ENCODE measurements at places on chromosomes 1 and 21.

GRCh38 chr1:83964153-83964552, 34.8 kb downstream of the TTLL7 start:
- DNase-seq, result no peak

DNA sequence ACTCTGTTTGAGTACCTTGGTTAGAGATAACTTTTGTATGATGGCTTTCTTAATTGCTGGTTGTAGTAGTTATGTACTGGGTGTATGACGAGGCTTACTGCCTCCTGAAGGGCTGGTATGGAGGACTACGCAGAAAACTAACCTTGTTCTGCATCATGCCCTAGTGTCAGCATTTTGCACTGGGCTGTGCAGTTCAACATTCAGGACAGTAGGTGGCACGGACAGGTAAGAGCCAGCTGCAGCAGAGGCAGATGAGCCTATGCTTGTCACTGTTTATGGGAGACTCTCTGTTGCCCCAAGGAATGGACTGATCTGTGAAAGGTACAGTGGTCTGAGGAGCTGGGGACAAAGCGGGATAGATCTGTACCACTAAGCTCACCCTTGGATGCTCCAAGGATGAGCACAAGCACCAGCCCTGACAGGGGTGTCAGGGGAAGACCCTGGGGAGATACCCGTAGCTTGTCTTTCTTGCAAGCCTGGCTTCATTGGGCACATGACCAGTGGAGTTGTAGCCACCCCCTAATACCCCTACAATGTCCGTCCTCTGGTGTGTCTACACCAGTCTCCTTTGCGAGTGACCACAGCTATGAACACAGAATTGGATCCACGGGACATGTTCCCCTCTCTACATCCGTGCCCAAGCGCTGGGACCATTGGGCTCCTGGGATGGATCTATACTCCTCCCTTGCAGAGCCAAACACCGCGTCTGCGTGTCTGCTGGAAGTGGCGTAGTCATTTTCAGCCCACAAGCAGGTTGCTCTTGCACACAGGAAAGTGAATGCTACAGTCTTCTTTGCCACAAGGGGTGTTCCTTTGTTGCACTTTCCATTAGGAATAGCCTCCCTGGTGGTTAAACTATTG, 51.1 kb upstream of the CFHR3 start:
- peak; percentile 75 for DNase-seq

DNA sequence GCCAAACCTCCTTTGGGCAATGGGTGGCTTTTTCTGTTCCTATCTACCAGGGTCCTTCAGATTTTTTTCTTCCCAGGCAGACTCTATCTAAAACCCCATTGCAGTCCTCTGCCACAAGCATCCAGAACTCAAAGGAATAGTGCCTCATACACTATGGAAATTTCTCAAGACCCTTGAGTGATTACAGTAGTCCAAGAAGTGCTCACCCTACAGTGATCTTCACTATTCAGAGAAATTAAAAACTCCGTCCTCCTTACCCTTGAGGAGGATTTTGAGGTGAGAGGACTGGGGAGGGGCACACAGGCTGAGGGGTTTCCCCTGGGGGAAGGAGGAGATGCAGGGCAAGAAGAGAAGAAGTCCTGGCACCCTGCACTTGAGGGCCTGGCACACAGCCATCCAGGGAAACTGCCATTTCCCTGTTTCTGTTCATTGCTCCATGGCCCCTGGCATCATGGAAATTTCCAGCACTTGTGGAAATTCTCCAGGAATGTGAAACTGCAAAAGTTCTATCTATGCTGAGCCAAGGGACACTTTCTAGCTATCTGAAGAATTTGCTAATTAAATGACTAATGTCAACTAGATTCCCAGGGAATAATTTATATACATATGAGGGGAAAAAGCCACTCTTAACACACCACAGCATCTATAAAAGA, 102.5 kb upstream of the ATP1B1 start:
- no peak for DNase-seq

GRCh38 chr21:17784604-17785402, 34.4 kb downstream of the C21orf91 start:
- DNase-seq, result no peak

- peak; percentile 13 for DNase-seq
Observed at GRCh38 chr1:203656796-203657747, 30.4 kb downstream of the ATP2B4 start.

DNA sequence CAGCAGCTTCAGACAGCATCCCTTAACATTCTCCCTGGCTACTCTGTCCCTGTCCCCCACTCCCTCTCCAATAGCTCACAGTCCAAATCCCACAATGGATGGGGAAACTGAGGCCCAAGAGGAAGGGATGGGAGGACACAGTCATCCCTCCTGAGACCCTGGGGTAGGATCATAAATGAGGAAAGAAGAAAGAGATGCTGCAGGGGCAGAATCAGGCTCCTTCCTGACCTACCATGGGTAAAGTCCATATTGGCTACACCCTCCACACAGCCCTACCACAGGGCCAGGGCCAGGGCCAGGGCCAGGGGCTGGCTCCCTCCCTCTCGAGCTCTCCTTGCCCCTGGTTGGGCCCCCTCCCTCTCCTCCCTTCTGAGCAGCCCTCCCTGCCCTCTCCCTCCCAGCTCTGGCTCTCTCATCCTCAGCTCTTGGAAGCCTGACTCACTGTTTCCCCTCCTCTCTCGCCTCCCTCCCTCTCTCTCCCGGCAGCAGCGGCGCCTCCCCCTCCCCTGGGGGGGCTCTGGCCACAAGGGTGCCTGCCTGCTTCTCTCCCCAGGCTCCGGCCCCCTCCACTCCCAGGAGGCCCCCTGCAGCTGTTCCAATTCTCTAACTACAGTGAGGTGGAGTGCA, 4.9 kb downstream of the AHDC1 start:
- DNase-seq, result peak; percentile 90

GRCh38 chr1:167650269-167651160, 20.5 kb downstream of the RCSD1 start:
- peak; percentile 73 for DNase-seq

- peak; percentile 35 for DNase-seq
Observed at GRCh38 chr1:4006676-4007374, 106.8 kb upstream of the C1orf174 start.

GRCh38 chr1:154605534-154605933, 2.5 kb downstream of the ADAR start:
- DNase-seq, result no peak

- DNase-seq, result no peak
Observed at GRCh38 chr1:9253004-9253403, 18.4 kb downstream of the H6PD start.

DNA sequence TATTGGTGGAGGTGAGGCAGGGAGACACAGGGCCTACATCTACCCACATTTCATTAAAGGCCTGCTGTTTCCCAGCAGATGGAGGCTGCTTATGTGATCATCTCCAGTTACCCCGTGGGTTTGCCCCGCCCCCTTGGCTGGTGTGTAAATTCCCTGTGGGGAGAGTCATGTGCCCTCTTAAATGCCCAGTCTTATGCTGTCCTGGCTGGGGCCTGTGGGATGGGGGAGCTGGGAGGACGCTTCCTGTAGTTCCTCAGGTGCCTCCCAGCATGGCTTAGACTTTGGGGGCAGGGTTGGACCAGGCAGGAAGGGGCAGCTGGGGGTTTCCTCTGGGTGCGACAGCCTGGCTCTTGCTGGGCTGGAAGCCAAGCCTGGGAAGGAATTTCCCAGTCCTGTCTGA, 15.5 kb upstream of the CITED4 start:
- DNase-seq, result peak; percentile 84

DNA sequence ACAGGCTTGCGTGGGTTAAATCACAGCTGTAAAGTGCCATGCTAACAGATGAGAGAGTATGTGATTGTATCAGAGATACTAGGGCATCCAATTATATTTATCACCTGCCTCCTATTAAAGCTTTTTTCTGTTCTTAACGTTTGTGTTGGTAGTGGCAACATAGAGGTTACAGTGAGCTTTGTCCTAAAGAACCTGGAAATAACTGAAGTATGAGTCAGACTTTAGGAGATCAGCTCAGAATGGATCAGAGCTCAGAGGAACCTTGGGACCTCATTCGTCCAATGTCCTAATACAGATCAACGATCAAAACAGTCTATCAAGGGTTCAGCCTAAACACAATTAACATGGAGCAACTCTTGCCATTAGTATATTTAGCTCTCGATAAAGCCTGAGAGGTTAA, 81.0 kb downstream of the RGS7 start:
- no peak for DNase-seq

DNA sequence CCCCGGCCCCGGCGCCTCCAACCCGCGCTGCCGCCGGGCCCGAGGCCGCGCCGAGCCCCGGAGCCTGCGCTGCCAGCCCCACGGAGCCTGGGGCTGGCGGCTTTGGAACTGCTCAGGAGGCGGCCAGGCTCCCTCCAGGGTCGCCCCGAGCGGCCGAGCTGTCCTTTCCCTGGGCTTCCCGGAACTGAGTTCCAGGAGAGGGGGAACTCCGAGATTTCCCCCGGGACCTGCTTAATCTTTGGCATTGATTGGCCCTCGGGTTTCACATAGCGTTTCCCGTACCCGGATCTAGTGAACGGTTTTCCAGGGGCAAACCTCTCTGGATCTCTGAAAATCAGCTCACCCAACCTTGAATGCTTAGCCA, 504 bp downstream of the H6PD start:
- no peak for DNase-seq

DNA sequence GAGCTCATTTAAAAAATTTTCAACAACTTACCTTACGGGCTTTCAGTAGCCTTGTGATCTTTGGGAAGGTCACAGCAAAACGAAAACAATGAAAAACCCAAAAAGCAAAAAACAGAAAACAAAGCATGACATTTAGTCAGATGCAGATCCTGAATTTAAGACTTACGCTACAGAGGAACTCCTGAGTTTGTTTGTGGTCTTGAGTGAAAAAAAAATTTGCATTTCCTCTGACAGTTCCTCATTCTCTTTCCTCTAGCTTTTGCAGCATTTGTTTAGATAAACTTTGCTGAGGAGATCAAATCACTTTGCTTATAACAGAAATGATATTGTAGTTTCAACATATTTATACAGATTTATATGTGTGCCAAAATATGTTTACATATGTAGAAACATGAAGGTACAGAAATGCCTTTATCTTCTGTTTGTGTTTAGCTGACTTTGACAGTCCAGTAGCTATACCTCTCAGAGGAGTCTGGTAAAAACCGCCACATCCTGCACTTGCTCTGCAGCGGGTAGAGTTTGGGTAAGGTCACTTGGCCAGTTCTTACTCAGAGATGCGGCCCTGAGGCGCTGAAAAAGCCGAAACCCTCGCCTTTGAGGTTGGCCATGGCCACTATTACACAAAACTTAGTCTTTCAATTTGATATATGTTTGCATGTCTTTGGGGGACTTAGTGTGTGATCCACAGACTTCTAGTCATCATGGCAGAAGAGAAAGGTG, 142.5 kb downstream of the TNR start:
- DNase-seq, result no peak

All from Kasumi-1 (cell line).